Stimulated activated CD8-positive, alpha-beta memory T cell treated with anti-CD3 and anti-CD28 coated beads, Interleukin-7, amount 100 ng/mL, for 48 hours (primary cell): ENCODE measurements at places on chromosomes 7 and 10.

GRCh38 chr10:59881640-59882039 is 24.7 kb downstream of the CCDC6 start:
- DNase-seq = no peak

DNA sequence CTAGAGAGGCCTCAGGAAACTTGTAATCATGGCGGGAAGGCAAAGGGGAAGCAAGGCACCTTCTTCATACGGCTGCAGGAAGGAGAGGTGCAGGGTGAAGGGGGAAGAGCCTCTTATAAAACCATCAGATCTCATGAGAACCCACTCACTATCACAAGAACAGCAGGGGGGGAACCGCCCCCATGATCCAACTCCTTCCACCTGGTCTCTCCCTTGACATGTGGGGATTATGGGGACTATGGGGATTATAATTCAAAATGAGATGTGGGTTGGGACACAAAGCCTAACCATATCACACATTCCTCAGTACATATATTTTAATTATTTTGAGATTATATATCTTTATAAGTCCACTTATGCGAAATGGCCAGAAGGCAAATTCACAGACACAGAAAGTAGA is 8.9 kb downstream of the HK1 start:
- DNase-seq = no peak

GRCh38 chr10:13180788-13181187 is 19.4 kb downstream of the MCM10 start:
- no peak for DNase-seq

GRCh38 chr7:88202799-88203198 is 17.0 kb downstream of the SRI start:
- no peak for DNase-seq

DNA sequence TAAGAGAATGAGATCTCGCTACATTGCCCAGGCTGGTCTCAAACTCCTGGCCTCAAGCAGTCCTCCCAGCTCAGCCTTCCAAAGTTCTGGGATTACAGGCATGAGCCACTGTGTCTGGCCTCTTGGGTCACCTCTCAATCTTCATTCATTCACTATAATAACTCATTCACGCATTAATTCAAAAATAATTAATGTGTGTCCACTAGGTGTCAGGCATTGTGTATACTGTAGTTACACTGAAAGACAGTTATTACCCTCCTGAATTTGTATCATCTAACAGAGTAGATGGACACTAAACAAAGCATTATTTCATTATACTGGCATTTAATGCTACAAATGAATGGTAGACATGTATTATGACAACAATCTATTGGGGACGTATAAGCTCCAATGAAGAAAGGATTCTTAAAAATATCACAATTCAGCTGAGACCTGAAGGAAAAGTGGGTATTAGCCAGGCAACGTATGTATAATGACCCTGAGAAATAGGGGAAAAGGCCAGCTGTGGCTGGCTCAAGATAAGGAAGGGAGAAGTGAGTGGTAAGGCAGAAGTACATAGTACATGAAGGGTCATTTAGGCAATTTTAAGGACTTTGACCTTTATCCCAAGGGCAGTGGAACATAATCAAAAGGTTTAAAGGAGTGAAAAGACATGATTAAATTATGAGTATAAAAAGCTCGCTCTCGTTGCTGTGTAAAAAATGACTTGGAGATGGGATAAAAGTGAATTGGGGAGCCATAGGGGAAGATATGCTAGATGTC is 150.7 kb downstream of the BTAF1 start:
- no peak for DNase-seq

DNA sequence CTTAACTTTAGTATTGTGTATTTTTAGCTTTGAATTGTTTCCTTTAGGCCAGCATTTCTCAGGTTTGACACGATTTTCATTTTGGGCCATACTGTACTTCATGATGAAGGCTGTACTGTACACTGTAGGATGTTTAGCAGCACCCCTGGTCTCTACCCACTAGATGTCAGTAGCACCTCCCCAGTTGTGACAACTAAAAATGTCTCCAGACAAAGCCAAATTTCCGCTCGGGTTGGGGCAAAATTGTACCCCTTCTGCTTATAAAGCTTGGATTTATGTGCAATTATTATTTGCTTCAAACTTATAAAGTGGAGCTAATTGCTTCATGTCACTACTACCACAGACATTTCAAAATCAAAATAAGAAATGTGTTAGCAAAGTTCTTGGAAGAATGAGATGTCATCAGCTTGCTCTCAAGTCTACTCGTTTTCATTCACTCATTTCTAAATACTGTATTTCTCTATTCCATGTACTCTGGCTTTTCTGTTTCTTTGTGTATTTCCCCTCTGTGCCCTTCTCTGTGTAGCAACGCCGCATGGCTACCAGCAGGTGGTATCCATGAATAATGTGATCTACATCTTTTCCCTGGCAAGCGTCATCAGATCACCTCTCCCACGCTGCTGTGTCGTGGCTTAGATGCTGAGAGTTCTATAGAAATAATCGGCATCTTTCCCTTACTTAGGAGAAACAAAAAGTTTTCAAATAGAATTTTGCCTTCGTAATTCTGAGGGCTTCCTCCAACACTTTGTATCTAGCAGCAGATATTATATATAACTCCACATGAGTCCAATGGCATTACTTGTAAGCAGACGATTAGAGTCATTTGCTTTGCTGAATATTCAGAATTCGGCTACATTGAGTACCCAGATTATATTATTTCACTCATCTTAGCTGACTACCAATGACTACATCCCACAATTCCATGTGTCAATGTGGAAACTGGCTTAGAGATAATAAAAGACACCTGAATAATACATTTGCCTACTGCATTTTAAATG is 47.8 kb upstream of the CALCR start:
- DNase-seq = no peak

GRCh38 chr7:4000139-4000538 is 682.0 kb upstream of the FOXK1 start:
- no peak for DNase-seq

DNA sequence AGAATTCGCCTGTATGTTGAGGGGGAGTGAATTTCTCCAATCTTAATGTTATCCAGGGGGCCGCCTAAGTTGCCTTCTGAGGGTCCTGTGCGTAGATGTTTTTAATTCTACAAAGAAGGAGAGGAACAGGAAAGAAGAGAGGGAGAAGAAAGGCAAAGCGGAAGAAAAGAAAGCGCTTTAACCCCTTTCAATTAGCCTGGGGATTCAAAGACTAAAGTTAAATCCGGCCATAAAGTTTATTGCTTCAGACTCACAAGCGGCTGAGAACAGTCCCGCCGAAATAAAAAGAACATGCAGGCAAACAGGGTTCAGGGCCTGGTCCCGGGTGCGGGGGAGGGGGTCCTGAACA is 4.5 kb downstream of the HOXA5 start:
- DNase-seq = no peak

DNA sequence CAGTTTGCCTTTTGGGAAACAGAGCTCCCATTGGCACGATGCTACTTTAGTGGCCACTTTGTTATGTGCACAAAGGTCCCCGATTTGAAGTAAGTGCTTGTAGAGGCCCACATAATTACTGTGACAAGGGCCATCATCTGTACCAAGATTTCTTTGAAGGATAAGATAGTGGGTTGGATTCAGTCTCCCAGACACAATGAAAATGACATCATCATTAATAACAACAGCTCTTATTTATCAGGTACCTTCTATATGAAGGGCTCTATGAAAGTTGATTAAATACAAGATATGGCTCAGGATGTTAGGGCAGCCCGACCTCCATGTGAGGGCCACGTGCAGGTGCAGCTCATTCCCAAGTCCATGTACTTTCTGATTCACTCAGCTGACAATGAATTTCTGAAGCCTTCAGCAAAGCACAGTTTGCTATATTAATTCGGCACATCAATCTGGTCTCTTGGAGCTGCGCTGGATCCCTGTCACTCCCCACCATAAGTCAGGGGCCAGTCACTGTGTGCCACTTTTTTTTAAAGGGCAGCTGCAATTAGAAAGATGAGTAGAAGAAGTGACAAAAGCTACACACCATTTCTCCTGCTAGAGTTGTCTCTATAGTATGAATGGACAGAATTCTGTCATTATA is 140.3 kb downstream of the ABCA13 start:
- DNase-seq = no peak

DNA sequence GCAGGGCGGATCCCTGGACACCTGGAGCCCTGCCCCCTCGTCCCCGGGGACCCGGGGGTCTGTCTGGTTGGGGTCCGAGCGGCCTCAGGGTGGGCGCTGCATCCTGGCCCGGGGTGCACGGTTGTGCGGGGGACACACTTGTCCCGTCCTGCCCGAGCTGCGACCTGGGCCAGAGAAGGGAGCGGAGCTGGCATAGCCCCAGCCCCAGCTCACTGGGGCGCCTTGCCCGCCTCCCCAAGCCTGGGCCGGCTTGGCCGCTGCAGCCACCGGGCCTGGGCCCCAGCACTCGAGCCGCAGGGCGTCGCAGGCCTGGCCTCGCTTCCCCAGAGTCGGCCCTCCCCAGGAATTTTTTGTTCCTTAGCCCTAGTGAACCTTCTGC is 54.5 kb downstream of the GLRX3 start:
- DNase-seq = no peak

DNA sequence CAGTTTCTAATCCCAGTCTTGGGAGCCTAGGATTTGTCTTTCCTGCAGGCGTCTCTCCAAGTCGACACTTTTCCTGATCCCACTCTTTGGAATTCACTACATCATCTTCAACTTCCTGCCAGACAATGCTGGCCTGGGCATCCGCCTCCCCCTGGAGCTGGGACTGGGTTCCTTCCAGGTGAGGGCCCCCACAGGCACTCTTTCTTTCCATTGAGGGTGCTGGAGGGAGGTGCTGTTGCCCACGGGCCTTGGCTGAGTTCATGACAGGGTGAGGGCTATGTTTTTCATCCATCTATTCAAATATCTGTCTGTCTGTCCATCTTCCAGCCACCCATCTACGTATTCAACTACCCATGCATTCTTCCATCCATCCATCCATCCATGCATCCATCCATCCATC is 12.6 kb downstream of the GHRHR start:
- DNase-seq = no peak

DNA sequence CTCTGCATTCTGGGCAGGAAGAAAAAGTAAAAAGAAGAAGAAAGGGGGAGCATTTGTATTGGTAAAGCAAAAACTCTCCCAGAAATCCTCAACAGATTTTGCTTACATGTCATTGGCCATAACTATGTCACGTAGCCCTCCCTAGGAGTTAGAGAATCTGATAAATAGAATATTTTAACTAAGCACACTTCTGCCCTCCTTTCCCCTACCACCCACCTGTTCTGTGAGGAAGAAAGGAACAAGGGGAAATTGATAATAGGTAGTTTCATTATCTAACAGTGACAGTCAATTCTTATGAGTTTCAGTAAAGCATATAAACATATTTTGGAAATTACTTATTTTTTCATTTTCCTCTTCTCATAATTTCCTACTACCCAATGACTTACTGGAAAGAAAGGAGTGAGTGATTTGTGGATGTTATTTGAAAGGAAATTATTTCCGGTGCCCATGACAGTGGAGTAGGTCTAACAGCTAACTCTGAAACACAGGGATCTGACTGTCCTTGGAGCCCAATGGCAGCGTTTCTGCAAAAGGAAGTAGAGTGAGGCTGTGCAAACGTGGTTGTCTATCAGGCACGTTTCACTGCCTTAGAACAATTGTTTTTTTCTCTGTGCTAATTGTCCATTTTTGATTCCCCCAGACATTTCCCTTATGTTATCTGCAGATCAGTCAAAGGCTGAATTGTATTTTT is 128.6 kb upstream of the MDFIC start:
- DNase-seq = no peak

DNA sequence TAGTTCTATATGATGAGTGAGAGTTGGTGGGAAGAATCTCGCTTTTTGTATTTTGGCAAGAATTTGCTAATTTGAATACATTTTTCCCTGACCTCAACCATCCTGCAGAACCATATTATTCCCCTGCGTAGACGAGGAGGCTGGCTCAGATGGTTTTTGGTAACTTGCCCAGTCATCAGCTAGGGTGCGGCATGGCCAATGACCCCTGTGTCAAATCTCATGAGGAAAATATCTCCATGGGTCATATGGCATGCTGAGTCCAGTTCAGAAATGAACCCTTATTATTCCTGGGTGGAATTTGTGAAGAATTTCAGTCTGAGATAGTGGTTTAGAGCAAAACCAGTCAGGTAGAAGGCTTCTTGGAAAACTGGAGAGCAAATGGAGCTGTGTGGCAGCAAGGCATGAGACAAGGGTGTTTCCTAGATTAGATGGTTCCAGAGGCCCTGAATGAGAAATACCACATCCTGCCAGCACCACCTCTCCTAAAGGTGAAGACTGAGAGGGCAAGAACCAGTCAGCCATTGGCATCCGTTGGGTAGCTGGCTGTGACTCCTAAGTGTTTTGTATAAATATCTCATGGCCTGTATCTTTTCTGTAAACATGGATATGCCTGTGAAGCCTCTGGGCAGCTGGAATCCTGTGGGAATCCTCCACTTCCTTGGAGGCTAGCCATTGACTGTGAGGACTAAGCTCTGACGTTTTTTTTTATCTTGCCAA is 5.8 kb upstream of the UPP1 start:
- DNase-seq = no peak

- DNase-seq = no peak
Measured at GRCh38 chr10:121624836-121625486, 26.7 kb upstream of the FGFR2 start.

- DNase-seq = no peak
Measured at GRCh38 chr7:137933270-137934017, 68.4 kb downstream of the CREB3L2 start.

DNA sequence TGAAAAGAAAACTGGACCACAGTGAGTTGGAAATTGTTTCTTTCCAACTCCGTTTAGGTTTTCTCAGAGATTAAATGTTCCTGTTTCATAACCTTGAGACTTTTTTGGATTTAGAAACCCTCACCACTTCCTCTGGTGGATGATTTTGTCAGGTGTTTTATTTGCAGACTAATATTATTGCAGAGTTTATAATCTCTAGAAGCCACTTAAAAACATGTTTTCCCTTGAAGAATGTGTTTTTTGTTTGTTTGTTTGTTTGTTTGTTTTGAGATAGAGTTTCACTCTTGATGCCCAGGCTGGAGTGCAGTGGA is 520 bp upstream of the MICU1 start:
- no peak for DNase-seq

- no peak for DNase-seq
Measured at GRCh38 chr10:109974504-109975191, 33.1 kb upstream of the ADD3 start.

DNA sequence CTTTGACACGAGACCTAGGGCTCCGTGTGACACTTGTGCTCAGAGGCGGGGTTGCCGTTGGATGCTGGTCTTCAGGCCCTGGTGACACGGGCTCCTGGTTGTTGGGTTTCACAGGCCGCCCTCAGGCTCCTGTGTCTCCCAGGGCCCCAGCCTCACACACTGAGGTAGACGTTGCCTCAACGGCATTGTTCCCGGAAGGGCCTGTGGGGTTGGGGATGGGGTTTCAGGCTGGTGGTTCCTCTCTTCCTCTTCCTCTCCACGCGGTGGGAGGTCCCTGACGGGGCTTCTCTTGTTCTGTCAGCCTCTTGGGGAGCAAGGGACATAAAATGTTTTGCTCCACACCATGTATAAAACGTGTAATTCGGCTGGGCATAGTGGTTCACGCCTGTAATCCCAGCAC is 125.1 kb downstream of the TRRAP start:
- no peak for DNase-seq
